CD14-positive monocyte (primary cell): ENCODE measurements at places on chromosomes 5 and 9.

- DNase-seq = no peak
These were observed 329.3 kb downstream of the PIK3R1 start for GRCh38 chr5:68544648-68545552.

DNA sequence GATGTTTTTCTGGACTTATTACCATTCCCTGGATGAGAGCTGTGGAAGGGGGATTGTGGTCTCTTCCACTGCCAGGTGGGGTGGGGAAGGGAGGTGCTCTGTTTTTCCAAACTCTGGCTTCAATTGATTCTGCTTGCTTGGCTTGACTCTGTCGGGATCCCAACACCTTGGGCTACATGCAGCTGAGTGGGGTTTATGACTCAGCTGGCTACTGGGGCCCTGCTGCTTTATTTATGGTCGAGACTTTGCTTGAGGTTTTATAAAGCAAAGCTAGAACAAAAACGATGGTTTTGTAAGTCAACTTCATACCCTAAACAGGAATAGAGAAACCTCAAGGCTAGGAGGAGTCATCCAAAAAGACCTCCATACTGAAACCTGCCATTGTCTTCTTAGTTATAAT lies 76.3 kb downstream of the AOPEP start:
- no peak for DNase-seq

DNA sequence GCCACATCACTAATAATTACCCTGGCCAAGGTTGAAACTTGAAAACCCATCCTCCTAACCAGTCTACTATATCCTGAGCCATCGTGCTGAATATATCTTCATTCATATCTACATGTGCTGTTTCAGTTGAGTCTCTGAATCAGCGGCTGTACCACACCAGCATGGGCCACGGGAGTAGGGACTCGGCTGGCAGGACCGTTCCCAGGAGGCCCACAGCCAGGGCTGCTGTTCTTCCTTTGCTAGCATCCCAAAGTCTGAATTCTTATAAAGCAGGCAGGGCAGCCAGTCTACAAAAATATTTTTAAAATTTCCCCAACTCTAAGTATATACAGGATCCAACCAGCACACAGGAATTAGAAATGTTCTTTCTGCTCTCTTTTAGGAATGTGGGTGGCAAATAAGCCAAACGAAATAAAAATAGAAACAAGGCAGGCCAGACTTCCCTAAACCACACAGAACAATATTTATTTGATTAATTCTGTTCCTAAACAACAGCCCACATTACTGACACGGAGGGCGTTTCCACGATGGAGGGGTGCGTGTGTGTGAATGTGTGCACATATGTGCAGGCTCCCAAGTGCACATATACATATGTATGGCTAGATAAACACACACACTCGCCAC lies 42.8 kb upstream of the EQTN start:
- no peak for DNase-seq

GRCh38 chr5:94705427-94705826 lies 87.0 kb downstream of the SLF1 start:
- no peak for DNase-seq

- DNase-seq = no peak
These were observed 122.9 kb upstream of the GRAMD2B start for GRCh38 chr5:126300293-126300692.

DNA sequence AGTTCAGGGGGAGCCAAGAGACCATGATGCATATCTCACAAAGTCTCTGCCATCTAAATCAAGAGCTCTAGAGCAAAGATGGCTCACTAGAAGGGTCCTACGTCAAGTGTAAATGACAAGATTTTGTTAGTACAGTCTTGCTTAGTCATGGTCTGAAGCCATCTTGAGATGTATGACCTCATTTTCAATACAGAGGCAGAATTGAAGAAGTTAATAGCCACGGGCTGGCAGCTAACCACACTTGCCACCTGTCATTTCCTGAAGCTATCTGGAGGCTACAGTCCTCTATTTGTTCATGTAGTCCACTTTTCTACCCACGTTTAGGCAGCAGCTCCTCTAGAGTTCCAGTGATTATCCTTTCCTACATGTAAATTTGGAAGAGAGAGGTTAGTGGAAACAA lies 231.7 kb upstream of the CDH12 start:
- DNase-seq = no peak

GRCh38 chr5:78064941-78065472 lies 229.5 kb downstream of the AP3B1 start:
- DNase-seq = no peak

DNA sequence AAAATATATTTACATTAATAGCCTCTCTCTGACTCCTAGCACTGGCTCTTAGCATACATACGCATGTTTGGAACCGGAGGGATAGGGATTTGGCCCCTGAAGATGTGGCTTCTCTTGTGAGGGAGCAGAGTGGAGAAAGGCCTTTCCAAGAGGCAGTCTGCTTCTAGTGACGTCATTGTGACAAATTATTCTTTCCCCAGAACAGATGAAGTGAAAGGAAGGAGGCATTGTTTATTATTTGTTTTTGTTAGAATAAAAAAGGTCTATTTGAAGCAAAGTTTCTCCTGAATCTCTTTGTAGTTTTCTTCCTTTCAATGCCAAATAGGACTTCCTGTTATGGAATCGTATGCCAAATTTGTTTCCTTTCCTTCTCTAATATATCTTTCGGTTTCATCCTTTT lies 361.6 kb downstream of the ICE1 start:
- DNase-seq = no peak

DNA sequence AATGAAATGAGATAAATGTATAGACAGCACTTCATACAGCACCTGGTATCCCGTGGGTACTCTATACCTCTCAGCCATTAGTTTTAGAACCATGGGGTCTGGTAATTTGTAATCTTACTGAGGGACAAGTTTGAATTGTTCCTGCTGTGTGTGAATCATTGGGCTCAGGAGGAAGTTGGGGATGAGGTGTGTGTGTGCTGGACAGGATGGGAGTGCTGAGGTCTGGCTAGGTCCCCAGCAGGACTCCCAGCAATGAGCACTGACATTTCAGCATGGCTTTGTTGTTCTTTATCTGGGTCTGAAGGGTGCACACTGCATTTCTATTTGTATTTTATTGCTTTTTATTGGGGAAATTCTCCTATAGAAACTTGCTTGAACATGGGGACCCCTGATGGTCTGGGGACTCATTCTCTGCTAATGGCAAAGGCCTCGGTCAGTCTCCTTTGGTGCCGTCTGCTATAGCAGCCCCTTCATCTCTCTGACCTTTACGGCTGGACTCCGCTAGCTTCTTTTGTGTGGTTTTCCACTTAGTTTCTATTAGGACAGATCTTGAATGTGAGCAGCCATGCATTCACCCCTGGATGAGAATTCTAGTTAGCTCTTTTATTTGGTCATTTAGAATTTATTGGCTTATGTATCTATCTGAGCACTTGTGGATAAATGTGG lies 98.1 kb downstream of the SREK1 start:
- DNase-seq = no peak

DNA sequence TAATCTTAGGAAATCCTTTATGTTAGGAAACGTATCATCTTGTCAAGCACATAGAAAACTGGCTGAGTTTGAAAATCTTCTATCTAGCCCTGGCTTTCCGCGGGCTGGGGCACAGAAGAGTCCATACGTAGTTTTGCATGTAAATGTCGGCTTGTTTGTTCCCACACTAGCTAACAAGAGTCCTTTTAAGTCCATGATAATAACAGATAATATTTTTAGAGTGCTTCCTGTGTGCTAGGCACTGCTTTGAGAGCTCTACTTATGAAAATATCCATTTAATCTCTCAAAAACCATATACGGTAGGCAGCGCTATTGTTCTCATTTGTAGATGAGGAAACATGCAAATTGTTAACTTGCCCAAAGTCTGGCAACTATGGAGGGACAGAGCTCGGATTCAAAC lies 40.5 kb downstream of the FYB1 start:
- no peak for DNase-seq

DNA sequence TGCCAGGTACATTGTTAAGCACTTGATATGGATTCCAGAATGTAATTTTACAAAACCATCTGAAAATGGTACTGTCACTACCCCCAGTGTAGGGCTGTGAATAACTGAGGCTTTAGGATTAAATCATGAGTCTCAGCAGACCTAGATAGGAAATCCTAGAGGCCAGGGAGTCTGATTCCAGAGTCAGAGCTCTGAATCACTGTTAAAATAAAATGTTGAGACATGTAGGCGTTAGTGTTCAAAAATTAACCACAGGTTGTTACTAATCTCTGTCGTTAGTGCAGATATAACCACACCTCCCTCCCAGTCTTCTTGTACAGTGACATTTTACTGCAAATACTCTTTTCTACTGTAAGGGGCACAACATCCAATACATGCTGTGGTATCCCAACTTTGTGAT lies 1828.8 kb downstream of the MAT2B start:
- DNase-seq = no peak

GRCh38 chr5:4659851-4660250 lies 480.3 kb upstream of the ADAMTS16 start:
- no peak for DNase-seq

- no peak for DNase-seq
These were observed 69.2 kb downstream of the MARCHF3 start for GRCh38 chr5:126961128-126961527.

- no peak for DNase-seq
These were observed 41.1 kb downstream of the G3BP1 start for GRCh38 chr5:151812757-151813309.

DNA sequence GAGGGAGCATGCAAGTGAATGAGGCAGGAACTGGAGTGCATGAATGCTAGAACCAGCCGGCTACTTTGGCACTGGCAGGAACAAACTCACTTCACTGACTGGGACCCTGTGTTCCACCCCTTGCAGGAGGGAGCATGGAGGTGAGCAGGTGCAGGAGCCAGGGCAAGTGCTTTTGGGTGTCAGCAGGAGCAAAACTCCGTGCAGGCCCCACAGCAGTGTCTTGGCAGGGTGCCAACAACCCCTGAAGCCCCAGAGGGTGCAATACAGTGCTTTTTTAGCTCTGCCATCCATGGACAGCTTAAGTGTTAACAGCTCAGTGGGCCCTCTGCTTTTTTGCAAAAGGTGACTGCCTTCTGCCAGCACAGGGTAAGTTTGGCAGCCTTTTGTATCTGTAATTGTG lies 245.8 kb upstream of the PCSK5 start:
- DNase-seq = no peak

GRCh38 chr9:36164372-36164771 lies 4.8 kb upstream of the CCIN start:
- no peak for DNase-seq

- DNase-seq = no peak
These were observed 90.5 kb downstream of the ADAMTS12 start for GRCh38 chr5:33801292-33801691.

DNA sequence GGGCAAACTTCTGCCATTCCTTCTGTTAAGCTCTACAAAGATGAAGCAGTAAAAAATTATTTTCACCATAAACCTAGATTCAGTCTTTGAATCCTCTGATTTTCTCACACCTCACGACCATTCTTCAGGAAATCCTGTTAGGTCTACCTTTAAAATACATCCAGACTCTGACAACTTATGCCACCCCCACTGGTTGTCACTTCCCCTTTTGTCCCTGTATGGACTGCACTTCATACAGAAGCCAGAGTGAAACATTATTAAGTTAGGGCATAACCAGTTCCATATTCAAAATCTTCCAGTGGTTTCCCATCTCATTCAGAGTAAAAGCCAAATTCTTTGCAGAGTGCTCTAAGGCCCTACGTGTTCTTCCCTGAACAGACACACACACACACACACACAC lies 499.8 kb downstream of the RASEF start:
- DNase-seq = no peak

GRCh38 chr9:3906437-3907213 lies 380.8 kb upstream of the RFX3 start:
- no peak for DNase-seq

GRCh38 chr5:104650313-104651055 lies 1087.9 kb upstream of the NUDT12 start:
- DNase-seq = no peak

DNA sequence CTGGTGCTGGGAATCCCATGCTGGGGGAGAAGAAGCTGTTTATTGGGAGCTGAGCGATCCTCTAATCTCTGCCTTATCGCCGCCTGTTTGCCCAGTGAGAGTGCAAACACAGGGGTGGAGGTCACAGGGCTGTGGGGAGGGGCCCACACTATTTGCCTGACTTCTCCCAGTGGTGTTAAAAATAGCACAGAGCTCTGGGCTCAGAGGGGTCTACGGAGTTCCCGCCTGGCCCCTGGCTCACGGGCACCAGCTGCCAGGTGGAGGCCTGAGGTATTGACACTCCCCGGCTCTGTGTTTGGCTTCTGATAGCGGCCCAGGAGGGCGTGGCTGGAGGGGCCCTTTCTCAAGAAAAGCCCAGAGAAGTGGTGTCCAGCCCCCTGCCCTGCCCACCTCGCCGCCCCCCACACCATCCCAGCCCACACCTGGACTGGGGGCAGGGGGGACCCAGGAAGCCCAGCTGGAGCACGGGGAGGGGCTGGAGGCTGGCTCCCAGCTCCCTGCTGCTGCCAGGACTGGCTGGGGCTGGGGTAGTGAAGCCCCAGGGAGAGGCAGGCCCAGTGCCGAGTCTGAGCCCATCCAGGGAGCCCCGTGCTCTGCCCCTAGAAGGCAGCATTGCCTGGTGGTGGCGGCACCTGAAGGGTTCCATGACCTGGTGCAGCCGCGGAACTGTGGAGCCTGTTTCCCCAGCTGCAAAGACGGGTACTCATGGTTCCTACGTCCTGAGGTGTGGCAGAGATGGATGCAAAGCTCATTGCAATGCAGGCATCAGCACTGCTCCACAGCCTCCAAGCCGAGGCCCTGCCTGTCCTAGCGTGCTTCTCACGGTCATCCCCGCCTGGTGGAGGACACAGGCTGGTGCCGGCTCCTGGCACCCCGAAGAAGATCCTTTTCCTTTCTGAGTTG lies 35.7 kb upstream of the EGFL7 start:
- no peak for DNase-seq

DNA sequence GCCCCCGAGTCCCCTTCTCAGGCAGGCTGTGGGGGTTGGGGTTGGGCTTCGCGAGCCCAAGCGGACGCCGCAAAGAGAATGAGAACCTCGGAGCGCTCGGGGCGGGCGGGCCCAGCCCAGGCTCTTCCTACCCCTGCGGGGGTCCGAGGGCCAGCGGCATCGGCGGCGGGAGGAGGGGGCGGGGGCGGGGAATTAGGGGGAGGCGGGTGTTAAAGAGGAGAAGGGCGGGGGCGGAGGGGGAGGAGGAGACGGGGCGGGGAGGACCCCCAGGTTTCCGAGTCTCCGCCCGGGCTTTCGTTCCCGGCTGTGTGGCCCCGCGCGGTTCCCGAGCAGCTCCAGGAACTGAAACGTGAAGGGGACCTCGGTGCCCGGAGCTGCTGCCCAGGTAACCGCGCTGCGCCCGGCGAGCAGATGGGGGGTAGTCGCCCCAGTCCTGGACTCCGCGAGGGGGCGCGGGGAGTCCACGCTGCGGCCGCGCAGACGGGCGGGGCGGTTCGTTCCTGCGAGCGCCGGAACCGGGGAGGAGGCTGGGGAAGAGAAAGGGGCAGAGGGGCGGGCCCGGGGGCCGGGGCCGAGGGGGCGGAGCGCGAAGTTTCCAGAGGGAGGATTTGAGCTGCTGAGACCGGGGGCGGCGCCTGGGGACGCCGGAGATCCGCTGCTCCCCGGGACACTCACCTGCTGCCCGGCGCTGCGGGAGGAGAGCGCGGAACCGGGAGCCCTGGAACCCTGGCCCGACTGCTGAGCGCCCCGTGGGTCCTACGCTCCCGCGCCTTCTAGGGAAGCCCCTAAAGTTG lies 38.4 kb upstream of the PLEKHG4B start:
- no peak for DNase-seq
